Thymus (tissue), 14 donors: ENCODE measurements at places on chromosomes 2 and 18.

DNA sequence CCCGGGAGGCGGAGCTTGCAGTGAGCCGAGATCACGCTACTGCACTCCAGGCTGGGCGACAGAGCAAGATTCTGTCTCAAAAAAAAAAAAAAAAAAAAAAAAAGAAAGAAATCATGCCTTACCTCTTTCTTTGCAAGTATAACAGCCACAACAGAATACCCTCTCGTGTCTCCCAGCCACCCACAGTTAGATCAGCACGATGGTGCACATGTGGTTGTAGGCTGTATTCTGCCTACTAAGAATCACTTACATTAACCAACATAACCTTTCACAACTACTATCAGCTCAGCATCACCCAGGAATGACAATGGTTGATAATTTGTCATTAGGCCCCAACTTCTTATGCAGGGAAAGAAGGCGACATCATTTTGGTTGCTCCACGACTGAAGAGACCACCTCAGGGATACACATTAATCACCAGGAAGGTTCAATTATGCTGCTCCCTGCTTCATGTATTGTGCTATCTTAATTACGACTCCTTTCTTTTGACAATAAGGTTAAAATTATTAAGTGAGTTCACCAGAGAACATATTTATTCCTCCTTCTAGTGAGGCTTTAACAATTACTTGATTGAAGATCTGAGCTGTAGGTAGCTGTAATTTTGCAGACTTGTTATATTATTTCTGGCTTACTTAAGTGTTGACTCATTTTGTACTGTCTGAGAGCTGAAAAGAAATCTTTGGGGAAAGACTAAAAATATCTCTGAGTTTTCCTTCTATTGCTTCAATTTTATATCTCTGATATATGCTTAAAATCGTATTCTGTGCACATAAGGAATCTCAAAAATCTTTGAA, 120.1 kb downstream of the LRP1B start:
- H3K36me3 ChIP-seq = no peaks in the 10 kb centered on the region
- H3K27me3 ChIP-seq = no peaks in the 10 kb centered on the region
- DNase-seq = no peak
- no peak overlapping the region for H3K4me3 ChIP-seq
- no peak overlapping the region for H3K27ac ChIP-seq

DNA sequence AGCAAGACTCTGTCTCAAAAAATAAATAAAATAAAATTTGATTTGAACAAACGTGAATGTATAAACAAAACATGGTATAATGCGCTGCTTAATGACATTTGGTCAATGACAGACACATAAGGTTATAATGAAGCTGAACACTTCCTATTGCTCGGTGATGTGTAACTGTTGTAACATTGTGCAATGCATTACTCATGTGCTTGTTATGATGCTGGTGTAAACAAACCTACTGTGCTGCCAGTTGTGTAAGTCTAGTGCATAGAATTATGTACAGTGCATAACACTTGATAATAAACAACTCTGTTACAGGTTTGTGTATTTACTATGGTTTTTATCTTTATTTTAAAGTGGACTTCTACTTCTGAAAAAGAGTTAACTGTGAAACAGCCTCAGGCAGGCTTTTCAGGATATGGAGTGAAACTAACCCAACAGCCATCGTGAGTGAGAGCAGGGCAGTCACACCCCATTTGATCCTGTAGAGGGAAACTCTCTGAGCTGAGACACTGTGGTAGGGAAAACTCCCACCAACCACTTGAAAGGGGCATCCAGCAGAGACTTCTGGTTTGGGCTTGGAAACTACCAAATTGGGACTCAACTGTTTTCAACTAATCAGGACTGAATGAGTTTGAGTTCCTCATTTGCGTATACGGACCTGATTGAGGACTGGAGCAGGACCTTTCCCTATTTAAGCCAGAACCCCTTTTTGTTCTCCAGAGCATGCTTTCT, 8.7 kb upstream of the RPRD1A start:
- H3K27me3 ChIP-seq = no peaks in the 10 kb centered on the region
- no peak overlapping the region for H3K27ac ChIP-seq
- no peaks in the 10 kb centered on the region for H3K4me1 ChIP-seq
- no peak overlapping the region for H3K4me3 ChIP-seq
- H3K36me3 ChIP-seq = no peaks in the 10 kb centered on the region
- DNase-seq = no peak

DNA sequence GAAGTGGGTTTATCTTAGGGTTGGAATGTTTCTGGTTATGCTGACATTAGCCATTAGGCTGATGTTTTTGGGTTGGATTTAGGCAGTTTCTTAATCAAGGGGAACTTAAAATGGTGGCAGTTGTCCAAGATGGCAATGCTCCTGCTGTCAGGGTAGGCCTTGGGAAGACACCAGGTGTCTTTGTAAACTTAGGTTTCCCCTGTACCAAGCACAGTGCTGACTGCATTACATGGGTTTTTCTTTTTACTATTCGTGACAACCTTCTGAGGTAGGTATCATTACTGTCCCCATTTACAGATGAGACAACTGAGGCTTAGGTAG, 528 bp upstream of the ATG16L1 start:
- peak overlapping the region; percentile 91 for H3K27ac ChIP-seq
- H3K36me3 ChIP-seq = no peaks in the 10 kb centered on the region
- H3K27me3 ChIP-seq = no peaks in the 10 kb centered on the region
- peaks cover 5% of the 10 kb centered on the region for H3K4me1 ChIP-seq
- no peak for DNase-seq

GRCh38 chr2:31227711-31228125, 6.2 kb upstream of the EHD3 start:
- DNase-seq = no peak
- H3K27ac ChIP-seq = no peak overlapping the region
- H3K36me3 ChIP-seq = no peaks in the 10 kb centered on the region
- H3K4me1 ChIP-seq = no peaks in the 10 kb centered on the region

DNA sequence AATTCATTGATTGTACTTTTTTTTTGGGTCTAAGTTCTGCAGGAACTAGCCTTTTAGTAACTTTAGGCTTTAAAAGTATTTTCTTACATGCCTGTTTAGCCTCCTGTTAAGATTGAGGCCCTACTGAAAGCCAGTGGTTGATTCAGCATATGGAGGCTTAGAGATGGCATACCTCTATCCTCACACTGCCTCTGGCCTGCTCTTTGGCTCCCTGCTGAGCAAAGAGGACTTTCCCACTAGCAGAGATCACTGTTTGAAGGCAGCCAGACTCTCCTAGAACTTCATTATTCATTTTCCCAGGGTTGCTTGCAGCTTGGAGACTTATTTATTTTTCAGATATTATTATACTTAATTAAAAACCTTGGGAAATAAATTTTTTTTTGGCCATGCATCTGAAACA, 405.6 kb upstream of the MEX3C start:
- H3K4me3 ChIP-seq = no peak overlapping the region
- DNase-seq = no peak
- no peaks in the 10 kb centered on the region for H3K36me3 ChIP-seq
- no peak overlapping the region for H3K27ac ChIP-seq

- no peaks in the 10 kb centered on the region for H3K4me1 ChIP-seq
- DNase-seq = peak; percentile 79
- no peak overlapping the region for H3K4me3 ChIP-seq
Observed at GRCh38 chr2:30115141-30115980, 31.4 kb upstream of the YPEL5 start.

- no peaks in the 10 kb centered on the region for H3K27me3 ChIP-seq
- DNase-seq = no peak
- no peaks in the 10 kb centered on the region for H3K36me3 ChIP-seq
Observed at GRCh38 chr2:5618271-5618670, 73.9 kb upstream of the SOX11 start.

GRCh38 chr2:153967248-153967973, 95.7 kb downstream of the GALNT13 start:
- H3K27ac ChIP-seq = no peak overlapping the region
- DNase-seq = no peak
- no peaks in the 10 kb centered on the region for H3K27me3 ChIP-seq
- no peak overlapping the region for H3K4me3 ChIP-seq

- H3K4me3 ChIP-seq = no peak overlapping the region
- no peak for DNase-seq
- H3K27me3 ChIP-seq = peaks cover 41% of the 10 kb centered on the region
- H3K27ac ChIP-seq = no peak overlapping the region
Observed at GRCh38 chr2:9753276-9753600, 90.0 kb upstream of the TAF1B start.

- H3K36me3 ChIP-seq = no peaks in the 10 kb centered on the region
- no peaks in the 10 kb centered on the region for H3K27me3 ChIP-seq
- no peaks in the 10 kb centered on the region for H3K4me1 ChIP-seq
- no peak overlapping the region for H3K27ac ChIP-seq
- DNase-seq = no peak
Observed at GRCh38 chr18:46660957-46661749, 4.1 kb upstream of the LOXHD1 start.

DNA sequence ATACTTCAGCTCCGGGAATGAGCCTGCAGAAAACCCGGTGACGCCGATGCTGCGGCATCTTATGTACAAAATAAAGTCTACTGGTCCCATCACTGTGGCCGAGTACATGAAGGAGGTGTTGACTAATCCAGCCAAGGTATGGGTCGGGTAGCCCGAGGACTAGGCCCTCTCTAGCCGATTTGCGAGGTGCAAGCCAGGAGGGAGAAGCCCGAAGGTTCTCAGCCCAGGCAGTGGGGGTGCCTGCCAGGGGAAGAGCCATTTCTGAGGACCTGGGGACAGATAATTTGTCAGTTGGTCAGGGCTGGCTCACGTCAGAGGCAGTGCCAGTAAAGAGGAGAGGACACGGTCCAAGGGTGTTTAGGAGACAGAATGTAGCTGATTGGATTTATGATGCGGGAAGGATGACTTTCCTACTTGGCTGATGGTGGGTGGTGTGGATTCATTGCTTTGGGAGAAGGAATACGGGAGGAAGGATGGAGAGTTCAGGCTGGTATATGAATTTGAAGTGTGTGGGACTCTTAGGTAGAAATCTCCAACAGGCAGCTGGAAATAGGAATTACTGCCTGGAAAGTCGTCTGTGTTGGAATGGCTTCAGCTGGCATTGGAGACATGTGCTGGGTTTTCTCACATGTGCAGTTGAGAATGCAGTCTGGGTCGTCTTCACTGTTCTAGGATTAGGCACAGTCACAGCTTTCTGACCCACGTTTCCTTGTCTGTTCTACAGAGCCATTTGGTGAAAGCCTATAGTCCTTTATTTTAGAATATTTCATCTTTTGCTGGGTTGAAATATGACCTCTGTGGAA, 874 bp downstream of the NDUFAF7 start:
- peaks cover 21% of the 10 kb centered on the region for H3K4me1 ChIP-seq
- no peak for DNase-seq
- peaks cover 15% of the 10 kb centered on the region for H3K36me3 ChIP-seq

DNA sequence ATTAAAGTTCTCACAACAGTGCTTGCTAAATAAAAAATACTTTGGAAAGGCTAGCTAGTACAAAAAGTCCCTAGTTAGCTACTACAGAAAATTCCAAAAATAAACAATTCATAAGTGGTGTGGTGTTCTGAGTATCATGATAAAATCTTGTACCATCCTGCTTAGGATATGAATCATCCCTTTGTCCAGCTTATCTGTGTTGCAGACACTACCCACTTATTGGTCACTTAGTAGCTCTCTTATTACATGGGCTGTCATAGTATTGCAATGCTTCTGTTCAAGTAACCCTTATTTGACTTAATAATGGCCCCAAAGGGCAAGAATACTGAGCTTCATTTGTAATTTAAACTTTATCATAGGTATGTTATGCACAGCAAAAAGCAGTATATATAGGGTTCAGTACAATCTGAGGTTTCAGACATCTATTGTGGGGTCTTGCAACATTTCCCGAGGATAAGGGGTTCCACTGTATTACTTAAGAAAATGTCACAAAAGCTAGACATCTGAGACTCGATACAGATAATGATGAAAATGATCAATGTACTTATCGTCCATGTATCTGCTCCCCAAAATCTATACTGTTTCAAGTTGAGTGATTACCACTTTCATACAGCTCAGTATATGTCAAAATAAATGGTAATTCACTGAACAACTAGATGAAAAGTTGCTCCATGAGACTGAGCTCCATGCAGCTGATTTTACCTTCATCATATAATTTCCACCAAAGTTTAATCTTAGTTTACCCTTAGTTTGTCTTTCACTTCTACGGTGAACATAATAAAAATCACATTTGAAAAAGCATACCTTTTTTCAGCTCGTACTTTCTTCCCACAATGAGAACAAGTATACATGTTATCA, 93.8 kb downstream of the C2orf74 start:
- peaks cover 12% of the 10 kb centered on the region for H3K36me3 ChIP-seq
- no peaks in the 10 kb centered on the region for H3K4me1 ChIP-seq
- H3K27ac ChIP-seq = no peak overlapping the region
- no peak for DNase-seq
- H3K27me3 ChIP-seq = no peaks in the 10 kb centered on the region

DNA sequence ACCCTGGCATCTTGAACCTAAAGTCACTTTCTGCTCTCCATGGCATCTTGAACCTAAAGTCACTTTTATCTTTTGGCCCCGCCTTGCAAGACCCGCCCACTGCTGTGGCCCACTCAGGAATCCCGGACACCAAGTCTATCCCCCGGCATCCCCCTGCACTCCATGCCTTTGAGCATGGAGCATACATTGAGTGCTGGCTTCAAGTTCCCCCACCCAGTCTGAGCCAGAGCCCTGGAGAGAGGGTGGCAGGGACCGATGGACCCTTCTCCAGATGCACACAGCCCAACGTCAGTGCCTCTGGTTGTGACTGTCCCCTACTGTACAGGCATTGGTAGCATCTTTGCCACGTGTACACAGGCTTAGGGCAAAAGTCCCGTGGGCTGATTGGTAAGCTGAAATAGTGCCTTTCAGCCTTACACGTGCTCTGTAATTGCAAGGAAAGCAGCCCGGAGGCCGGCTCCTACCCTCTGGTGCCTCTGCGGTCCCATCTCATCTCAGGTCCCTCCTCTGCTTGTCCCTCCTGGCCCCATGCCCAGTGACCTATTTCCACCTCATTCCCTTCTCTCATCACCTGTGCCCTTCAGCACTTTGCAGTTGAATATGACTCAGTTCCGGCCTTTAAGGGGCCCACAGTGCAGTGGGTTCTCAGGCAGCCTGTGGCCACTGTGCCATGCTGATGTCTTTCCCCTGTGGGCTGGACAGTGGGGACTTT, 154.0 kb downstream of the INHBB start:
- H3K27me3 ChIP-seq = no peaks in the 10 kb centered on the region
- no peak overlapping the region for H3K4me3 ChIP-seq
- no peaks in the 10 kb centered on the region for H3K36me3 ChIP-seq
- H3K4me1 ChIP-seq = no peaks in the 10 kb centered on the region
- no peak for DNase-seq

DNA sequence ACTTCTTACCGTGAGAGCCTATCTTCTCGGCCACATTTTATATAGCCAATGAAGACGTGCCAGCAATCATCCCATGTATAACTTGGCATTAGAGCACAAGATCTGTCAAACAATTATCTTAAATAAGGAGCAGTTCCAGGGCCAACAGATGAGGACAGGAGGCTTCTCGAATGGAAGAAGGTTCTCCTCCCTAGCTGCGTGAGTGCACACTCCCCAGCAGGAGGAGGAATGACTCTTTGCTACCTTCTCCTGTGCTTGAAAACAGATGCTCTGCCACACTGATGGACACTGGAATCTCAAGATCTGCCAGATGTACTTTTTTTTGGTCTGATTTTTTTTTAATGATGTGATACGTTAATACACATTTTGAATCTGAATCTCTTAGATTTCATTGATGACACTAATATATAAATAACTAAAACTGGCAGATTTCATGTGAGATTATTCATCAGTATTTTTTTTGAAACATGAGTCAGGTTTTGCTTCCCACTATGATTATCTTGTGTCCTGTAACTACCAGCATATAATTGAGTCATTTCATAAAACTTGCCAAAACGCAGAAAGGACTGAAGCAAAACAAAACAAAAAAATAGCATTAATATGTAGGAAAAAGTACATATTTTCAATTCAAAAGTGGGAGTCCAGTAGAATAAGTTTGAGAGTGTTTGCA, 626 bp upstream of the VIT start:
- H3K27ac ChIP-seq = no peak overlapping the region
- H3K4me3 ChIP-seq = no peak overlapping the region
- H3K27me3 ChIP-seq = no peaks in the 10 kb centered on the region
- no peak for DNase-seq
